ENCODE measurements at places on chromosomes 4 and X. TPM values are rescaled to one million over a fixed set of nuclear protein-coding genes. Genes with fewer than 3 reads are reported as not detected.
A peak's percentile ranks its signal among the peaks of the same experiment; 100 is the strongest.

DNA sequence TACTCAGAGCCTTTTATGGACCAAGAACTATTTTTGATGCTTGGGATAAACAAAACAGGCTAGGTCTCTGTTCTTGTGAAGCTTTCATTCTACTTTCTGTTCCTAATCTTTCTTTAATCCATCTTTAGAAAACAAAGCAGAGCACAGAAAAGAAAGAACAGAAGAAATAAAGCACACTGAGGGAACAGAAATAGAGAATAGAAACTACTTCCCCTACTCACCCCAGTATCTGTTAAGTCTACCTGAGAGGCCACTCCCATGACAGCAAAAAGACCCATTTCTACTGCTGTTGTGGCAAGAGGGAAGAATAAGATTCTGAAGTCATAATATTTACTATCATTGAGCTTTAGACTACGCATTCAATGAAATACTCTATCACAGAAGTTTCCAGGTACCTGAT is 9.2 kb downstream of the RFC1 start:
- DNase-seq, result no peak
- H3K4me3 ChIP-seq, result peak overlapping the region; percentile 43
- H3K27me3 ChIP-seq, result no peaks in the 10 kb centered on the region
- H3K4me1 ChIP-seq, result peaks cover 77% of the 10 kb centered on the region

DNA sequence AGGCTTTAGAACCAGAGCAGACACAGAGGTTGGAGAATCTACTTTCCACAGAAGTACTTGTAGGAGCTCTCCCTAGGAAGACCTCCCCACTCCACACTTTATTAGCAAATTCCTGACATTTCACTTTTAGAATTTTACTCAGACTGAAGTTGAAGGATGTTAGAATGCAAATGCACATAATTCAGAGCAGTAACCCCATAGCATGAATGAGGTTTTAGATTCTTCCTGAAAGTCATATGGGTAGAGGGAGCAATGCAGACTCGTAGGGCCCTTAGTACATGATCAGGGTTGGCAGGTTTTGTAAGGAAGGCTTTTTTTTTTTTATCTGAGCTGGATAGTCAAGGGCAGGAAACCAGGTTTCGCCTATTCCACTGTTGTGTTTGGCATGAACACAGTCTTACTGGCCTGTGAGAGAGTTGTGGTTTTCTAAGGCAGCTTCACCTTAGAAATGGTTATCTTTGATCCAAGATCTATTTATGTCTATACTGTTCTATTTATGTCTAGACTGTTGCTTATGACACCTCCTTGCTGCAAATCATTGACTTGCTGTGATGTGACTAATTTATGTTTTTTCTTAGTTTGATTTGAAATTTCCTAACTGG is 48.9 kb downstream of the SPATA18 start:
- H3K27ac ChIP-seq, result no peak overlapping the region
- H3K36me3 ChIP-seq, result no peaks in the 10 kb centered on the region
- DNase-seq, result no peak

DNA sequence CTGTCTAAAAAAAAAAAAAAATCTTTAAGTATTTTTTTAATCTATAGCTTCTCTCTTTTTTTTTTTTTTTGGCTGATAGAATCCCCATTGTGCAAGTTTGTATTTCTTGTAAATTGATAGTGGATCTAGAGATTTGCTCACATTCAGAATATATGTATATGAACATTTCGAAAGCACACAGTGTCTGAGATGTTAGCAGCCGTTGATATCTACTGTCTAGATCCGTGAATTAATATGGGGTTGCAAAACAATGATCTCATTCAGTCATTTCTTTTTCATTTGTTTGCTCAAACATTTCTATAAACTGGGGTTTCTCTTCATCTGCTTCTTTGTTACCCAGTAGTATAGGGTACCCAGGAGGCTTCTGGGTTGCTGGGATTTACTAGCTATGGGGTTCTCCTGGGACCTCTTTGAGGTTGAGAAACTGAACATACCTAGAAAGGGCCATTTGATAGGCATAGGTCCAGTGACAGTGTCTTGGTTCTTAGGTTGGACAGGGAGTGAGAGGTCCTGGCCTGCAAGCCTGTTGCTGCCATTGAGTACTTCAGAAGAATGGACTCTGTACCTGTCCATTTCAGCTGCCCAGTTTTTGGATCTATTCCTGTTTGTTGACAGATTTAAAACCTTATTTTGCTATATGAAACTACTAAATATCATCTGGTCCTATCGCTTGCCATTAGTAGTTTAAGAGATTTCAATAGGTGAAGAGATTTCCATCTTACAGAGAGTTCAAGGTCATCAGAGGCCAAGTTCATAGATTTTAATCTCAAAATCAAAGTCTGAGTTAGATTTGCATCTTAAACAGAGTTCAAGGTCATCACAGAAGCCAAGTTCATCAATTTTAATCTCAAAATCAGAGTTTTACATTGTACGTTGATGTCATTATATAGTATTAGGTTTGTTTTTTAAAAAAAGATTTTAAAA is 50.8 kb downstream of the WWC2 start:
- DNase-seq, result no peak
- H3K27ac ChIP-seq, result no peak overlapping the region
- no peaks in the 10 kb centered on the region for H3K4me1 ChIP-seq
- H3K27me3 ChIP-seq, result peaks cover 11% of the 10 kb centered on the region

- no peak overlapping the region for H3K27ac ChIP-seq
- H3K27me3 ChIP-seq, result no peaks in the 10 kb centered on the region
- DNase-seq, result no peak
- H3K4me1 ChIP-seq, result no peaks in the 10 kb centered on the region
- no peak overlapping the region for H3K4me3 ChIP-seq
Measured at GRCh38 chr4:29423836-29424721, 1296.1 kb upstream of the PCDH7 start.

- no peaks in the 10 kb centered on the region for H3K27me3 ChIP-seq
- no peak for DNase-seq
- H3K4me1 ChIP-seq, result no peaks in the 10 kb centered on the region
- no peaks in the 10 kb centered on the region for H3K36me3 ChIP-seq
- no peak overlapping the region for H3K27ac ChIP-seq
Measured at GRCh38 chr4:65651031-65651430, 19.3 kb downstream of the EPHA5 start.

GRCh38 chr4:64068096-64068495 is 341.2 kb downstream of the TECRL start:
- H3K4me3 ChIP-seq, result no peak overlapping the region
- no peaks in the 10 kb centered on the region for H3K4me1 ChIP-seq
- H3K27ac ChIP-seq, result no peak overlapping the region

- peak; percentile 22 for DNase-seq
- peak within 1 kb of the TSS; percentile 86 for H3K4me3 ChIP-seq
- H3K36me3 ChIP-seq, result no peaks in the 10 kb centered on the region
- H3K27ac ChIP-seq, result peak within 1 kb of the TSS; percentile 85
Measured at GRCh38 chrX:72305286-72306084, at the start of gene CITED1. CITED1 (minus strand) TSS chrX:72305914; CDS start chrX:72302869, 3,045 bp downstream.

- DNase-seq, result no peak
- peaks cover 34% of the 10 kb centered on the region for H3K4me1 ChIP-seq
- H3K27me3 ChIP-seq, result peaks cover 27% of the 10 kb centered on the region
- no peaks in the 10 kb centered on the region for H3K36me3 ChIP-seq
- no peak overlapping the region for H3K4me3 ChIP-seq
Measured at GRCh38 chr4:5867866-5868265, 25.0 kb downstream of the CRMP1 start.

- no peak overlapping the region for H3K27ac ChIP-seq
- H3K27me3 ChIP-seq, result peaks cover 12% of the 10 kb centered on the region
- no peak for DNase-seq
- no peaks in the 10 kb centered on the region for H3K4me1 ChIP-seq
Measured at GRCh38 chr4:21778702-21779101, 169.9 kb downstream of the KCNIP4 start.

BMP3 gene
- total RNA-seq, result not detected

OTC gene
- not detected for total RNA-seq

Data from activated T-cell treated with anti-CD3 and anti-CD28 coated beads, Interleukin-2, amount 50 U/mL, for 72 hours (primary cell).